ENCODE measurements at places on chromosomes 7 and 10. TPM values are rescaled to one million over a fixed set of nuclear protein-coding genes. Genes with fewer than 3 reads are reported as not detected.

DNA sequence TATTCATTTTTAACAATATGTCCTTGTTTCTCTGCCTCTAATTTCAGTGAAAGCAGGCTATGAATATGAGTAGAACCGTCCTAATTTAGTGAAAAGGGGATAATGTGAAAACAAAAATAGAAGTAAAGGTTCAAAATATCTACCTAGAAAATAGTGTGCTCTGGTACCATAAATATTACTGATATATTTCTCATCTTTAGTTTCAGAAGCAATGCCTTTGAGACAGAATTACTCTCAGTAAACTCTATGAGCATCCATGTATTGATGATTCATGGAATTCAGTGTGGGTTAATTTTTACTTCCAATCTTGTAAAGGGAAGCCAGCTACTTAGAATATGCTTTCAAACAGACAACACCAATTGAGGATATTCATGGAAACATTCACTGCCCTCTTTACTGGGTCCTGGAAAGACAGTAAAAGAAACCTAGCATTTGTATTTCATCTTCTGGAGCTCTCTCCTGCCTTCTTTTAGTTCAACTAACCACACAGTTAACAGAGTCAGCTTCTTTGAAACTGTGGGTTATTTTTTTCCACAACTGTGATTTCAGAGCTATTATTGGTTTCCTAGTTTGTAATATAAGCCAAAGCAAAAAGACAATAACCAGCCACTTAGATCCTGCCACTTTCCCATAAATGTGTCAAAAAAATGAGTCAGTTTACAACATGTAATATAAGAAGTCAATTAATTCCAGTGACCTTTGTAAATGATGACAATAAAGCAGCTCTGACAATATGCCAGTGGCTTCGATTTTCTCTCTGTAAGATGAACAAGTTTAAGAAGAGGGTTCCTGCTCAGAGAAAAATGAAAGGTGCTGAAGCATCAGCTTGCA is 1.7 kb downstream of the LRRN3 start:
- no peaks in the 10 kb centered on the region for H3K27me3 ChIP-seq
- no peak overlapping the region for H3K27ac ChIP-seq
- DNase-seq, result no peak
- peaks cover 48% of the 10 kb centered on the region for H3K4me1 ChIP-seq

DNA sequence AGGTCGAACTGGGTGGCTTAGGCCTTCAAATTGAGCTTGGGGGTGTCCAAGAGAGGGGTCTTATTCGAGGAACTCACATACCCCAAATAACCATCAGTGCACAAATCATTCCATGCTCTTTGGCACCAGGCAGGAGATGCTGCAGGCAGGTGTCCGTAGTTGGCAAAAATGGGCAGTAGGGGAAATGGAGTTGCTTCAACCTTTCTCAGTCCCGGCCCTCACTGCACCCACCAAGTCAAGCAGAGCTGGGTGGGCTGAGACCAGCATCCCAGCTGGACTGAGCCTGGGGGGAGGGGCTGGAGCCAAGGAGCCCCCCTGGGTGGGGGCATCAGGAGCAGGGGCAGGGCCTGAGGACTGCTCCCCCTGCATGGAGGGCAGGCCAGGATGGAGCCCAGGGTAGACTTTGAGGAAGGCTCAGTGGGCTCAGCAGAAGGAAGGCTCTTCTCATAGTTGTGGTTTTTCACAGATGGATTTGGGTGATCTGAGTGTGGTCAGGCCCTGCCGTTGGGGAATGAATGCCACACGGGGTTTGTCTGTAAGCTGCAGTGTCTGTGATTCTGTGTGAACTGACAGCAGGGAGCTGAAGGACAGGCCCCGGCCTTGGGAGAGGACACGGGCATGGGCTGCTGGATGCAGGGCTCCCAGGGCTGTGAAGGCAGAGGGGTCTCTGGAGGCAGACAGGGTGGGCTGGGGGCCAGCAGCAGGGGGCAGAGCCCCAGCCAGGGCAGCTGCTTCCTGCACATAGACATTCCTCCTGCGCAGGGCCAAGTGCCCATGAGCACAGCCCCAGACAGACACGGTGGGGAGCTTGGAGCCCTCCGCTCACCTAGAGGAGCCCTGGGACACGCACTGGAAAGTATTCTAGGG is 144.5 kb downstream of the ADCY1 start:
- H3K36me3 ChIP-seq, result peaks cover 9% of the 10 kb centered on the region
- peaks cover 14% of the 10 kb centered on the region for H3K4me1 ChIP-seq
- no peak overlapping the region for H3K27ac ChIP-seq
- DNase-seq, result no peak

DNA sequence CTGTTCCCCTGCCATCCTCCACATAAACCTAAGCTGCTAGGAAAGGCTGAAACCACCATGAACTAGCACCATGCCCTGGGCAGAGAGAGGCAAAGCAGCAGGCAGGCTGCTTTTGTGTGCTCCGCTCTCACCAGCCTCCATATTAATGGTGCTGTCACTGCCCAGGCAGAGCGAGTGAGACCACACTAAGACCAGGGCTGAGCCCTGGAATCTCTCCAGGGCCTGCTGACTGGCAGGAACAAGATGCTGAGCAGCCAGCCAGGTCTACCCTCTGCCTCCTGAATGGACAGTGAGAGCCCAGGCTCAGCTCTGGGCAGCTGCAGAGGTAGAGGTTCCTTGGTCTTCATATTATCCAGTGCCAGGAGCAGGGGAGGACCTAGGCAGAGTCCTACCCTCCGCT is 1.6 kb upstream of the CRHR2 start:
- H3K4me1 ChIP-seq, result peaks cover 23% of the 10 kb centered on the region
- DNase-seq, result no peak
- H3K27me3 ChIP-seq, result peaks cover 69% of the 10 kb centered on the region
- H3K4me3 ChIP-seq, result peak overlapping the region; percentile 67
- H3K36me3 ChIP-seq, result no peaks in the 10 kb centered on the region

DNA sequence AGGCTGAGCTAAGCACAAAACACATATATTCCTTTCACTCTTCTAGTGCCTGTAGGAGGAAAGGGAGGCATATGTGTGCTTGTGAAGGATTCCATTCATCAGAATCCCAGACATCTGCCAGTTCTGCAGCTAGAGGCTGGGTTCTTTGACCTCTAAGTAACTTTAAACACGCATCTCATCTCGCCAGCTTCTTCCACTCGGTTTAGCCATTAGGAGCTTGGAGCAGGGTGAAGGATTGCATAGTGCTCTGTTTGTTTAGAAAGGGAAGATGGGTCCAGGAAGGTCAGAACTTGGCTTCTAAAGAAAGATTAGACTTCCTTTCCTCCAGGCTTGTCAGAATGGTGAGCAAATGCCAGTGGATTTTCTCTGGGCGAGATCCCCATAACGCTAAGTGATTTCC is 43.6 kb downstream of the HK1 start:
- peak overlapping the region; percentile 98 for H3K27ac ChIP-seq
- H3K36me3 ChIP-seq, result no peaks in the 10 kb centered on the region
- no peak for DNase-seq
- no peaks in the 10 kb centered on the region for H3K27me3 ChIP-seq

- H3K36me3 ChIP-seq, result no peaks in the 10 kb centered on the region
- no peaks in the 10 kb centered on the region for H3K4me1 ChIP-seq
- H3K4me3 ChIP-seq, result no peak overlapping the region
- H3K27me3 ChIP-seq, result no peaks in the 10 kb centered on the region
These were observed 177.2 kb downstream of the SEM1 start for GRCh38 chr7:96532428-96532935.

GRCh38 chr10:97159646-97160305 is 26.0 kb downstream of the SLIT1 start:
- H3K27ac ChIP-seq, result no peak overlapping the region
- H3K27me3 ChIP-seq, result peaks cover 15% of the 10 kb centered on the region
- H3K4me3 ChIP-seq, result no peak overlapping the region

- no peak overlapping the region for H3K4me3 ChIP-seq
- no peaks in the 10 kb centered on the region for H3K27me3 ChIP-seq
- no peaks in the 10 kb centered on the region for H3K36me3 ChIP-seq
- no peak overlapping the region for H3K27ac ChIP-seq
- H3K4me1 ChIP-seq, result no peaks in the 10 kb centered on the region
These were observed 195.1 kb upstream of the AUTS2 start for GRCh38 chr7:69403169-69403568.

GRCh38 chr7:23285657-23286646 is 13.2 kb upstream of the MALSU1 start:
- H3K27ac ChIP-seq, result no peak overlapping the region
- H3K36me3 ChIP-seq, result no peaks in the 10 kb centered on the region
- DNase-seq, result no peak
- no peak overlapping the region for H3K4me3 ChIP-seq
- H3K27me3 ChIP-seq, result no peaks in the 10 kb centered on the region
- H3K4me1 ChIP-seq, result no peaks in the 10 kb centered on the region

DNA sequence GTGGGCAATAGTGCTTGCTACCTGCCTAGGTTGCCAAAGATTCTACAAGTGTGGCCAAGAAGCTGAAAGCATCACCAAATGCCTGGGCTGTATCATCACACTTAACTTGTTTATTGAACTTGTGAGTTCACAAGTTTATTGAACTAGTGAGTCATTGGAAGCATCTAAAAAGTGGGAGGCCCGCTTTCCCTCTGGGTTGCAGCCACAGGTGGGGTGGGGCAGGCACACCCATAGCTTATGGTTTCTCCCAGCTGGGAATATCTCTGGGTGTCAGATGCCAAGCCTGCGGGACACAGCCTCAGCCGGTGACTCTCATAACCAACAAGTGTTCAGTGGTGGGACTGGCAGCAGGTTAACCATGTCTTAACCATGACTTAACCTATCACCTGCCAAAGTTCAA is 145.9 kb upstream of the FAM13C start:
- H3K27ac ChIP-seq, result no peak overlapping the region
- no peak for DNase-seq
- H3K27me3 ChIP-seq, result no peaks in the 10 kb centered on the region
- H3K36me3 ChIP-seq, result no peaks in the 10 kb centered on the region
- no peak overlapping the region for H3K4me3 ChIP-seq
- H3K4me1 ChIP-seq, result no peaks in the 10 kb centered on the region

Gene LYZL2
- not detected for total RNA-seq

Gene HGF
- total RNA-seq, result 2.3 TPM

Gene BAMBI
- total RNA-seq, result 15.4 TPM
